ENCODE measurements at places on chromosomes 16 and 17.

DNA sequence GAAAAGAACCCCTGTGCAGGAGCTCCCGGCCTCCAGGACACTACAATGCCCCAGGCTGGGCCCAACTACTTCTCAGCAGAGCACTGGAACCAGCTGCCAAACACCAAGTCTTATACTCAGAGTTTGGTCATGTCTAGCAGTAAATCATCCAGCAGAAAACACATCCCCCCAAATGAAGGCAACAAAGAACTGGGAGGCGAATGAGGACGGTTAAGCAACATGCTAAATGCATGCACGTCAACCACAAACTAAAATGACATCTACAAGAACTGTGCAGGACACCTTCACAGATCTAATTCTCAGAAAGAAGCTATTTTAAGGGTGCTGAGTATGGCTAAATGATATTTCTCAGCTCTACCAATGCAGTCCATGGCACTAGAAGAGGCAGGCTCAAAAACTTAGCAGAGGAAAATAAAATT, 7.6 kb upstream of the IRX5 start:
- no peak for DNase-seq

GRCh38 chr16:20812510-20812909, 6.2 kb downstream of the REXO5 start:
- DNase-seq: no peak

DNA sequence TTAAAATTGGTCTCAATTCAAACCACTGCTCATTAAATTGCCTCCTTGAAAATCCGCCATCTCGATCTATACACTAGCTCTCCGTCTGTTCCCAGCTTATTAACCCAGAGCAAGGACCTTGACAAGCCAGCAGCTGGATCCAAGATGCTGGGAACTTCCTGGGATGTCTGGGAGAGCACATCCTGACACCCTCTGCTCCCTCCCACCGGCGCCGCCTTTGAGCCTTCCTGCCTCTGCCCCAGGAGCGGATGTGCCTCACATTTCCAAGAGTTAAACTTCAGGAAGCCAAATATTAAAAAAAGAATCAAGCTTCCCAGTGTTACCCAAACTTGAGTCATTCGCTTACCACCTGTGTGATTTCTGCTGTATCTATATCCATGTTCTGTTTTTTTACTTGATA, 107.9 kb downstream of the HAPSTR1 start:
- DNase-seq: no peak

- DNase-seq: no peak
Measured at GRCh38 chr17:40328386-40328766, 19.4 kb downstream of the RARA start.

- DNase-seq: no peak
Measured at GRCh38 chr16:85592700-85593493, 20.2 kb upstream of the GSE1 start.

GRCh38 chr16:3023415-3023668, 400 bp downstream of the HCFC1R1 start:
- no peak for DNase-seq

DNA sequence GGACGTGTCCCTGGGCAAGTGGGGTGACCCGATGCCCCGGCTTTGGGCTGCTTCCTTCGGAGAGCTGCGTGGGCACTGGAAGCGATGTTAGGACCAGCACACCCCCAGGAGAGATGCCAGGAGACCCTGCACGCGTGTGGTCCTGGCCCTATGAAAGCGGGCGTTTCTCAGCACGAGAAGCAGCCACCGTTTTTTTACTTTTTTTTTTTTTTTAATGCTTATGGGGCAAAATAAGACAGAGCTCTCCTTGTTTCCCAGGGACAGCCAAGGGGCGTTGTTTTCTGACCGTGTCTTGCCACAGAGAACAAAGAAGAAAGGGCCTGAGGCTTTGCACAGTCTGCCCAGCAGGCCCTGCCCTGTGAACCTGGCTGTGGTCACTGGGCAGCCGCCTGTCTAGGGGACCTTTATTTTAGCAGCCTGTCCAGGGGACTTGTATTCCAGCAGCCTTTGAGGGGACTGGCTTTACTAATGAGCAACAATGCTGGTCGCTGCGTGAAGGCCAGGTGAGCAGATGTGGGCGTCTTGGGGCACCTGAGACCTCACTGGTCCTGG, 996 bp downstream of the SLC25A10 start:
- DNase-seq: no peak

Data from ureter (tissue), 1 donor.